ENCODE measurements at places on chromosomes 3 and 15. TPM values are rescaled to one million over a fixed set of nuclear protein-coding genes. Genes with fewer than 3 reads are reported as not detected.

The IMPG2 gene
- not detected for total RNA-seq

The CPOX gene
- 24.9 TPM for total RNA-seq

The ELL3 gene
- total RNA-seq: 2.2 TPM

The GABRR3 gene
- total RNA-seq: not detected
